Hair follicle dermal papilla cell (primary cell): ENCODE measurements at places on chromosomes 16 and 17. TPM values are rescaled to one million over a fixed set of nuclear protein-coding genes. Genes with fewer than 3 reads are reported as not detected.

Gene CDT1
- 1.2 and 2.8 TPM in 2 replicates for total RNA-seq

Gene ANKRD13B
- total RNA-seq, result 8.6 and 10.0 TPM in 2 replicates

Gene CFAP20
- 25.6 and 36.1 TPM in 2 replicates for total RNA-seq

Gene BICDL2
- not detected in 2 replicates for total RNA-seq

Gene KLHL10
- 0.12 and 1.3 TPM in 2 replicates for total RNA-seq

Gene MT2A
- total RNA-seq, result 5.6 and 7.5 TPM in 2 replicates

Gene CARD14
- not detected in 2 replicates for total RNA-seq

Gene DOK4
- total RNA-seq, result 22.2 and 29.5 TPM in 2 replicates

Gene UNC13D
- 0.97 and 1.2 TPM in 2 replicates for total RNA-seq

Gene KRT33B
- total RNA-seq, result not detected in 2 replicates

Gene FOXL1
- total RNA-seq, result 2.9 TPM in 2 replicates

Gene COG7
- 27.6 and 32.5 TPM in 2 replicates for total RNA-seq

Gene KRT36
- total RNA-seq, result not detected in 2 replicates

Gene BOLA2B
- total RNA-seq, result 26.1 and 65.0 TPM in 2 replicates

Gene CAPNS2
- total RNA-seq, result 1.6 and 1.8 TPM in 2 replicates

Gene P2RX5
- total RNA-seq, result not detected in 2 replicates

Gene CDK5R1
- total RNA-seq, result 0.61 and 0.65 TPM in 2 replicates

Gene HAP1
- total RNA-seq, result under 0.01 TPM in 1 of 2 replicates, not detected in the other

Gene NOS2
- not detected in 2 replicates for total RNA-seq

Gene TP53TG3B
- 0.73 TPM in 1 of 2 replicates, not detected in the other for total RNA-seq

Gene TBC1D3K
- not detected in 2 replicates for total RNA-seq

Gene HSDL1
- 13.6 and 16.7 TPM in 2 replicates for total RNA-seq

Gene SAMD14
- 9.0 and 9.1 TPM in 2 replicates for total RNA-seq

Gene NAE1
- total RNA-seq, result 45.6 and 46.0 TPM in 2 replicates

Gene RFFL
- total RNA-seq, result 11.7 and 16.1 TPM in 2 replicates

Gene SLC35G6
- total RNA-seq, result not detected in 2 replicates

Gene SHISA6
- total RNA-seq, result not detected in 2 replicates

Gene NPB
- 0.49 and 1.3 TPM in 2 replicates for total RNA-seq

Gene CBFA2T3
- under 0.01 and 0.16 TPM in 2 replicates for total RNA-seq

Gene ABAT
- 10.1 and 12.4 TPM in 2 replicates for total RNA-seq

Gene BCAR1
- 117 and 128 TPM in 2 replicates for total RNA-seq

Gene RBL2
- total RNA-seq, result 48.0 and 56.3 TPM in 2 replicates

Gene LDHD
- 4.5 and 6.4 TPM in 2 replicates for total RNA-seq

Gene KRTAP4-3
- not detected in 2 replicates for total RNA-seq

Gene KRTAP4-8
- total RNA-seq, result not detected in 2 replicates

Gene WNT3
- 1.8 and 1.9 TPM in 2 replicates for total RNA-seq

Gene CDR2L
- 29.3 and 30.5 TPM in 2 replicates for total RNA-seq

Gene LAT
- total RNA-seq, result 0.49 TPM in 2 replicates

Gene BRIP1
- 2.7 and 5.2 TPM in 2 replicates for total RNA-seq

Gene TBC1D3C
- total RNA-seq, result 1.3 TPM in 1 of 2 replicates, not detected in the other

Gene RND2
- total RNA-seq, result 0.32 and 0.49 TPM in 2 replicates

Gene ATP2A3
- 0.32 and 0.85 TPM in 2 replicates for total RNA-seq

Gene ATP2A1
- under 0.01 and 0.32 TPM in 2 replicates for total RNA-seq

Gene HOXB1
- total RNA-seq, result not detected in 2 replicates

Gene ZSCAN10
- not detected in 2 replicates for total RNA-seq

Gene ATP2C2
- total RNA-seq, result not detected in 2 replicates

Gene SHBG
- 0.36 TPM in 1 of 2 replicates, not detected in the other for total RNA-seq

Gene ABCA8
- 0.49 and 1.3 TPM in 2 replicates for total RNA-seq

Gene FN3K
- 1.8 and 2.4 TPM in 2 replicates for total RNA-seq

Gene GRB7
- 0.16 TPM in 1 of 2 replicates, not detected in the other for total RNA-seq

Gene RPL38
- 270 and 273 TPM in 2 replicates for total RNA-seq

Gene FBXW10B
- total RNA-seq, result 1.6 and 6.7 TPM in 2 replicates

Gene KRTAP2-3
- total RNA-seq, result not detected in 2 replicates

Gene CLEC19A
- total RNA-seq, result not detected in 2 replicates

Gene CD79B
- 0.16 and 0.24 TPM in 2 replicates for total RNA-seq

Gene RTN4RL1
- 0.85 and 1.6 TPM in 2 replicates for total RNA-seq

Gene AGRP
- total RNA-seq, result not detected in 2 replicates

Gene ZDHHC1
- total RNA-seq, result 14.7 and 15.3 TPM in 2 replicates
